ENCODE measurements at places on chromosomes 7 and 10. TPM values are rescaled to one million over a fixed set of nuclear protein-coding genes. Genes with fewer than 3 reads are reported as not detected.

Gene ETV1
- total RNA-seq: 33.2 TPM

Gene PPP1R3C
- 101 TPM for total RNA-seq

Gene MAGI2
- total RNA-seq: 3.6 TPM

Gene GPR85
- total RNA-seq: 9.1 TPM

Gene PDK4
- 0.46 TPM for total RNA-seq

Gene BMPER
- total RNA-seq: 4.1 TPM

Gene IKZF1
- not detected for total RNA-seq

Gene ZNF727
- not detected for total RNA-seq

Gene PRKG1
- 6.2 TPM for total RNA-seq

Gene CH25H
- total RNA-seq: 0.06 TPM

Gene SAMD9
- 37.3 TPM for total RNA-seq

Gene NPC1L1
- total RNA-seq: not detected

Gene SMNDC1
- 5.7 TPM for total RNA-seq

Gene SKIDA1
- 0.63 TPM for total RNA-seq

Gene PAPOLB
- 0.13 TPM for total RNA-seq

Gene VAX1
- total RNA-seq: not detected

Gene OR6V1
- total RNA-seq: not detected

Gene CHCHD2
- total RNA-seq: 641 TPM

Gene GPR26
- total RNA-seq: not detected

Gene GPRIN2
- total RNA-seq: not detected

Gene CDNF
- 0.96 TPM for total RNA-seq

Gene HTR5A
- not detected for total RNA-seq

Gene GIMAP6
- not detected for total RNA-seq

Gene HOXA13
- 0.06 TPM for total RNA-seq

Gene PLEKHS1
- not detected for total RNA-seq

Gene CYP2C8
- total RNA-seq: not detected

Gene NFE2L3
- 2.6 TPM for total RNA-seq

Gene PARP12
- 14.6 TPM for total RNA-seq

Gene DMBT1
- total RNA-seq: 18.4 TPM

Gene IL2RA
- total RNA-seq: not detected

Gene STK17A
- total RNA-seq: 42.1 TPM

Gene APBB1IP
- not detected for total RNA-seq

Gene CNNM1
- 0.32 TPM for total RNA-seq

Gene THSD7A
- under 0.01 TPM for total RNA-seq

Gene CTAGE4
- 0.06 TPM for total RNA-seq

Gene PIK3AP1
- not detected for total RNA-seq

Gene KCNH2
- not detected for total RNA-seq

Gene NKX2-3
- not detected for total RNA-seq

Gene DKK1
- total RNA-seq: 108 TPM

Gene SLC26A3
- not detected for total RNA-seq

Gene HOGA1
- 0.51 TPM for total RNA-seq

Gene LRRD1
- total RNA-seq: not detected

Gene ENTPD1
- not detected for total RNA-seq

Gene DNAH11
- under 0.01 TPM for total RNA-seq

Gene C10orf95
- not detected for total RNA-seq

Gene GPR146
- 4.2 TPM for total RNA-seq

Gene EBLN1
- 0.26 TPM for total RNA-seq

Gene OR2A1
- total RNA-seq: not detected

Gene GNAT3
- total RNA-seq: not detected

Gene IL15RA
- not detected for total RNA-seq

Gene CREB5
- 6.5 TPM for total RNA-seq

Gene HMX2
- not detected for total RNA-seq

Gene TRIL
- total RNA-seq: 0.32 TPM

Gene OPALIN
- total RNA-seq: not detected

Gene EFCAB10
- not detected for total RNA-seq

Gene SPDYE18
- not detected for total RNA-seq

Gene CRTAC1
- total RNA-seq: not detected

Gene STEAP1B
- not detected for total RNA-seq

Gene CCT6A
- 320 TPM for total RNA-seq
